ENCODE measurements at places on chromosomes 13 and 19.

- DNase-seq: no peak
Measured at GRCh38 chr13:106277484-106278154, 257.8 kb downstream of the EFNB2 start.

DNA sequence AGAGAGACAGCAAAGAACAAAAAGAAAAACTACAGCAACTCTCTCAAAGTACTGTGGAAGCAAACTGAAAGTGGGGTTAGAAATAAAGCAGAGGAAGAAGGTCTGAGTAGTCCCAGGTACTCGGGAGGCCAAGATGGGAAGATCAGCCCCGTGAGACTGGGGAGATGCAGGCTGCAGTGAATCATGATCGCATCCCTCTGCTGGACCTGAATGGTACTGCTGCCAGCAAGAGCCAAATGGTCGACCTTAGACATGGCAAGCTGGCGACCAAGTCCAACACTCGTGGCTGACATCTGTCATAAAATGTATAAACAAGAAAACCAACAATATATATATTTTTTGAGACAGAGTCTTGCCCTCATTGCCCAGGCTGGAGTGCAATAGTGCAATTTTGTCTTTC is 33.7 kb upstream of the ZNF724 start:
- no peak for DNase-seq

DNA sequence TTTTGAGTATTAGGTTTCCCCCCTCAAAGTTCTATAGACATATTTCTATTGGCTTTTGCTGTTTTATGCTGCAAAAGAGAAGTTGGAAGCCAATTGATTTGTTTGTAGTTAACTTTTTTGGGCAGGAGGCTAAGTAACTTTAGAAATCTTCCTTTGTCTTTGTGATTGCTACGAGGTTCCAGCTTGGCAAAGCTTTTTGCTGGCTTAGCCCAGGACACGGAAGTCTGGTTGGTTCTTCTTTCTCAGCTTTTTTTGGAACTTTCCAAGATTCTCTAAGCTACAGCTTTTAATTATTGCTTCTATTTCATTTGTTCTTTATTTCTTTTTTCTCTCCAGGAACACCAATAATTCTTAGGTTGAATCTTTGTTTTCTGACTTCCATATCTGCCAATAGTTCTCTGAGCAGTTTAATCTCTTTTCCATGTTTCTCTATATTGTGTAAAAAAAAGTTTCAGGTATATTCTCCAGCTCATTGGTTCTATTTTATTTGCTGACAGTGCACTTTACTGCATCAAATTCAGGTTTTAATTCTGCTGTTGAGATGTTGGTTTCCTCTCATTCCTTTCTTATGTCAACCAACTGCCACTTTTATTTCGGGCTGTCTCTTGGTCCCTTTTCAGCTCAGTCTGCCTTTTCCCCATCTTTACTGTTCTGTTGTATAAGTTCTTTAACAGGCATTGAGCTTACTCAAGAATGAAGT is 27.8 kb downstream of the MBNL2 start:
- DNase-seq: no peak

DNA sequence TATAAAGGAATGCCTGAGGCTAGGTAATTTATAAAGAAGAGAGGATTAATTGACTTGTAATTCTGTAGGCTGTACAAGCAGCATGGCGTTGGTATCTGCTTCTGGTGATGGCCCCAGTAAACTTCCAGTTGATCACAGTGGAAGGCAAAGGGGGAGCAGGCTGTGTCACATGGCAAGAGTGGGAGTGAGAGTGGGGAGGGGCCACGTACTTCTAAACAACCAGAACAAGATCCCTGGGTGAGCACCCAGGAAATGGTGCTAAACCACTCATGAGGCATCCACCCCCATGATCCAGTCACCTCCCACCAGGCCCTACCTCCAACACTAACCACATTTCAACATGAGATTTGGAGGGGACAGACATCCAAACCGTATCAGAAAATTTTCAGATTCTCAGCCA is 3.0 kb upstream of the RNF113B start:
- no peak for DNase-seq

DNA sequence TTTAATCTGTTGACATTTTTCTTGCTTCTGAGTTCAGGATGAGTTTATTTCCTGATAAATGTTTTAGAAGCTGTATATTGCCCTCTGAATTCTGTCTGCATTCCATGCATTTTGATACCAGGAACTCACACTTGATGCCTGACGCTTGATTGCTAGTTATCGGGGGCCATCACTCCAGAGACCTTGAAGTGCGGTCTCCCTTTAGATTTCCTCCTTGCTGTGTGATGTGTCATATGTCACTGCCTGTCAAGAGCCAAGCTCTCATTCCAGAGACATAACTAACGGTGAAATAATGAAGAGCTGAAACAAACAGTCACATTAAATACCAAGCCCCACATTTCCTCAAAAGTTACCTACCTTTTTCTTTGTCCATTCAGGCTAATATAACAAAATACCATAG is 155.5 kb downstream of the TNFSF13B start:
- DNase-seq: no peak

DNA sequence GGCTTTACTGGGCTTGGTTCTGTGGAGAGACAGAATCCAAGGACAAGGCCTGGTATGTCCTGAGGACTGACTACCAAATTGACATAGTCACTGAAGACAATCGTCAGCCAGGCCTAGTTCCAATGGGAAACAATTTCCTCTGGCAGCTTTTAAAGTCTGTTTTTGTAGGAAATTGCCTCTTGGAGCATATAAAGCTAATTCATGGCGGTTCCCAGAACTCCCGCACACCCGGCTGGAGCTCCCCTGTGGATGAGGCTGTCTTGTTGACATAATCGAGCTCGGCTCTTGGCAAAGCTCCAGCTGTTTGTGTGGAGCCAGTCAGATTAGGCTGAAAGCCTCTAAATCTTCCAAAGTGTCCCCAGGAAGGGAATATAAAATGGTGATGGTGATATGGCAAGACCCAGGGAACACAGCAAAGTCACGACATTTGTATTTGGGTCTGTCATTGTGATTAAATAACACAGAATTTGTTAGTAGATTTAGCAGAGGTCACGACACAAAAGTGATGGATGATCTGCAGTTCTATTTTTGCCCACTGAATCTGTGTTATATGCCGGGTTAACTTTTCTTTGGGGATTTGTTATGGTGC is 395.0 kb downstream of the PCDH9 start:
- DNase-seq: no peak

GRCh38 chr19:39502640-39503417 is 4.1 kb downstream of the DLL3 start:
- peak; percentile 36 for DNase-seq

DNA sequence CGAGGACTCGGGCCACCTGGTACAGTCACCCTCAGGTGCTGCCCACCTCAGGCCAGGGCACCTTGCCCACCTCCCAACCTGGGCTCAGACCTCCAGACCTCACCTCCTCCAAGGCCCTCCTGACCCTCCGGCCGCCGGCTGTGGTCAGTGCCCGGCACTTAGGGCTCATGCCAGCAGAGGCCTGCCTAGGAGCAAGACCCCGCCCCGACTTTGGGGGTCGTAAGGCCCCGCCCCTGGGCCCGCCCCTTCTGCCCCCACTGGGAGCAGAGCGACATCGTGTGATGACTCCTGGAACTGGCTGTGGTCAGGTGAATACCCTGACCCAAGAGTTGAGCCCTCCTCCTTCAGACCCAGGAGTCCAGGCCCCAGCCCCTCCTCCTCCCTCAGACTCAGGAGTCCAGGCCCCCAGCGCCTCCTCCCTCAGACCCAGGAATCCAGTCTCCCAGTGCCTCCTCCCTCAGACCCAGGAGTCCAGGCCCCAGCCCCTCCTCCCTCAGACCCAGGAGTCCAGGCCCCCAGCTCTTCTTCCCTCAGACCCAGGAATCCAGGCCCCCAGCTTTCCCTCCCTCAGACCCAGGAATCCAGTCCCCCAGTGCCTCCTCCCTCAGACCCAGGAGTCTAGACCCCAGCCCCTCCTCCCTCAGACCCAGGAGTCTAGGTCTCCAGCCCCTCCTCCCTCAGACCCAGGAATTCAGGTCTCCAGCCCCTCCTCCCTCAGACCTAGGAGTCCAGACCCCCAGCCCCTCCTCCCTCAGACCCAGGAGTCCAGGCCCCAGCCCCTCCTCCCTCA is at the start of gene SBK2:
SBK2 (minus strand) TSS at position 183 of the 790 bp plus-strand sequence. CDS start 839 bp downstream, outside the sequence.
- DNase-seq: no peak

DNA sequence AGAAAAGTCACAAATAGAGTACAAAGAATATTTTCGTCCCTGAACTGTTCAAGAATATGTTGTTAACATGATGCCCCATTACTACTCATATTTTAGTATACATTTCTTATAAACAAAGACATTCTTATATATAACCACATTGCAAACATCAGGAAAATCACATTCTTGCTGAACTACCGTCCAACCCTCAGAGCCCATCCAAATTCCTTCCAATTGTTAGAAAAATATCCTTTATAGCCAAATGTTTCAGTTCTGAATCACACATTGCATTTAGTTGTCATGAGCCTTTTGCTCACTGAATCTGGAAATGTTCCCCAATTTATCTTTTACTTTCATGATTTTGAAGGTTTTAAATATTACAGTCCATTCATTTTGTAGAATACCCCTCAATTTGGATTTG is 467.8 kb upstream of the ARGLU1 start:
- no peak for DNase-seq

DNA sequence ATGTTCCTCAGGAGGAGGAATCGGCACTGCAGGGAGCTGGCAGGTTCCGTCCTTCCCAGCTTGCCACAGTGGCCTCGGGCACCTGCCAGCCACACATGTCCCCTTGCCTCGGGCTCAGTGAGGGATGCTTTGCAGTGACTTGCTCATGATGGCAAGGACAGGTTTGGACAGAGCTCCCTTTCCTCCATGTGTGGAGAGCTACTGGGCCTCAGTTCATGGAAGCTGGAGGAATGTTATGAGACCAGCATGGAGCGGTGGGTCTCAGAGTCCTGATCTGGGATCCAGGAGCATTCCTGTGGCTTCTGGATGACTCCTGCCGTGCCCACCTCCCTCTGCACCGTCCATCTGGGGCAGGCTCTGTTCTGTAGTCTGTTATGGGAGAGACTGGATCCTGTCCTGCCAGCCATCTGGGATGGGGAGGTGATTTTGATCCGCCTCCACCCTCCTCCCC is 59.2 kb downstream of the SIPA1L3 start:
- no peak for DNase-seq

GRCh38 chr13:97306645-97307044 is 84.5 kb downstream of the MBNL2 start:
- no peak for DNase-seq

- DNase-seq: no peak
Measured at GRCh38 chr19:51830274-51830673, 35.3 kb downstream of the FPR3 start.

DNA sequence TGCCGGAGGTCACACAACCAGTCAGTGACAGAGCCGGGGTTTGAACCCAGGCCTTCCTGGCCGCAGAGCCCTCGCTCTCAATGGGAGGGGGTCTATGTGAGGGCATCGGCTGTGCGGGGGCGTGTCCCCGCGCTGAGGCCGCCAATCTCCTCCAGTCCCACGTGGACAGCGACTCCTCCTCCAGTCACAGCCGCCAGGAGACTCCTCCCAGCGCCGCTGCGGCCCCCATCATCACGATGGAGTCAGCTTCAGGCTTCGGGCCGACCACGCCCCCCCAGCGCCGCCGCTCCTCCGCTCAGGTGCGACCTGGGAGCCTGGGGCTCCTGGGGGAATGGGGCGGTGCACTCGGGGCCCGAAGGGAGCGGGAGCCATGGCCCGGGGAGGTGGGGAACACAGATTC is 6.0 kb downstream of the SPRED3 start:
- no peak for DNase-seq

GRCh38 chr13:29472332-29472961 is 123.0 kb downstream of the SLC7A1 start:
- no peak for DNase-seq

- DNase-seq: no peak
Measured at GRCh38 chr19:13006431-13007281, 11.4 kb downstream of the NFIX start.

DNA sequence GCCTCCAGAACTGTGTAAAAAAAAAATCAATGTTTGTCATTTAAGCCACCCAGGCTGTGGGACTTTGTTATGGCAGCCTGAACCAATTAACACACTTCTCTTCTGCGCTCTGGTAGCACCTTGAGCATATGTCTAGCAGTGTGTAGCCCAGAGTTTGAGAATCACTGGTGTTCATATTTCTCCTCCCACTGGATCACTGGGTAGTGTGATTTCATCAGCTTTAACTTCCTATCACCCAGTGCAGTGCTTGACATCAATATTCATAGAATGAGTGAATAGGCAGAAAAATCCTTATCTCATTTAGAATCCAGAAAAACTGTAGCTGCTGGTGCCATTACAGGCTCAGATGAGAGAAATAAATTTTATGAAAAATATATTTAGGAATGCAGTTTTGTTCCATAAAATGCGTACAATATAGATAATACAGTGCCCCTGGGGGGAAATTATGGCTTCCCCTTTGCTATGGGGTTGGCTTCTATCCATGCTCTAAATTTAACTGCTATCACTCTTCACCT is 30.7 kb upstream of the WASF3 start:
- no peak for DNase-seq

GRCh38 chr13:28471421-28471820 is 23.5 kb downstream of the FLT1 start:
- DNase-seq: peak; percentile 29

DNA sequence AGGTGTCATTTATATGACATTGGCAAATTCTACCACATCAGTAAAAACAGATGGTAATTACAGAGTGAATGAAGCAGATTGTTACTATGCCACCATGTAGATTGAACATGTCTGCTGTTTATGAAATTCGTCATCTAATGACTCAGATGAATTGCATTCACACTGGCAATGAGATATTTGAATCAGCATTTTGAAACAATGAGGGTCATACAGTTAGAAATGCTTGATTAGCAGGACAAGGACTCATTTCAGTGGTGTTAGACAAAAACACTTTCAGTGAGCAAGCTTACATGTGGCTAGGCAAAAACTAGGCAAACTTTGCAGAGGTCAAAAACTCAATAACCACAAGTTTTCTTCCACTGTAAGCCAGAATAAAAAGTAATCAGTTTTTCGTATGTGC is 1165.0 kb downstream of the SLITRK1 start:
- DNase-seq: no peak

DNA sequence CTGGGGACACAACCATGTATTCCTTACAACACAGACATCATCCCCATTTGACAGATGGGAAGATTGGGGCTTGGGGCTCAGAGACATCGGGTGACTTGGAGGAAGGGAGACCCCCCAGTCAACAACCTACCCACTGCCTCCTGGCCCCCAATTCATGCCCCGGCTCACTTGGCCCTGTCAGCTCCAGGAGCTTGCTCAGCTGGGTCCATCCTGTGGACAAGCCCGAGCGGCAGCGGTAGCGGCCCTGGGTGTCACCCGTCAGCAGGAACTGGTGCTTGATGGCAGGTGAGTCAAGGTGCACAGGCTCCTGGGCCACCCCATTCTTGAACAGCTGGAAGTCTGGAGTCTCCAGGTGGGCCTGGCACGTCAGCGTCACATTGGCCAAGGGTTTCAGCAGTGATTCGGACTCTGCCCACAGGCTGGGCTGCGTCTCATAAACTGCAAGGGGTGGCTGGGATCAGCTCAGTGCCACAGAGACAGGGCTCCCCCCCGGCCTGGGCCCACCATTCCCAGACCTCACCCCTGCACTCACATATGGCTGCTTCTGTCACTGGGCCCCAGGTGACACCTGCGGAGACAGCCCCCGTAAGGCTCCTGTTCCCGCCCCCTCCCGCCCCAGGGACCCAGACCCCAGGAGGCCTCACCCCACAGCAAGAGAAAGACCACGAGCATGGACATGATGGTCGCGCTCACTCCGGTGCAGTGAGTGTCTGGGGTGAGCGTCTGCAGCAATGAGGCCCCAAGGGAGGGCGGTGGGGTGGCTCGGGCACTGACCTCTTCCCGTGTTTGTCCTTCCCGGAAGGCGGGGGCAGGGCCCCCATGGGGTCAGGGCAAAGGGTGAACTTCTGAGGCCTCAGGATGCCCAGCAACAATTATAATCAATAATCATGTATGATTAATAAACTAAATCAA is at the start of gene A1BG:
A1BG (minus strand) TSS at position 733 of the 912 bp plus-strand sequence; CDS start at position 678, 55 bp downstream.
- DNase-seq: no peak

- no peak for DNase-seq
Measured at GRCh38 chr19:40627486-40628279, 26.5 kb downstream of the LTBP4 start.
